CD4-positive, alpha-beta T cell (primary cell): ENCODE measurements at places on chromosomes 1 and 21. TPM values are rescaled to one million over a fixed set of nuclear protein-coding genes. Genes with fewer than 3 reads are reported as not detected.

GRCh38 chr1:51293898-51294515 lies 36.4 kb downstream of the TTC39A start:
- no peak for DNase-seq

- no peak for DNase-seq
Measured at GRCh38 chr1:205497351-205497750, 7.1 kb upstream of the CDK18 start.

DNA sequence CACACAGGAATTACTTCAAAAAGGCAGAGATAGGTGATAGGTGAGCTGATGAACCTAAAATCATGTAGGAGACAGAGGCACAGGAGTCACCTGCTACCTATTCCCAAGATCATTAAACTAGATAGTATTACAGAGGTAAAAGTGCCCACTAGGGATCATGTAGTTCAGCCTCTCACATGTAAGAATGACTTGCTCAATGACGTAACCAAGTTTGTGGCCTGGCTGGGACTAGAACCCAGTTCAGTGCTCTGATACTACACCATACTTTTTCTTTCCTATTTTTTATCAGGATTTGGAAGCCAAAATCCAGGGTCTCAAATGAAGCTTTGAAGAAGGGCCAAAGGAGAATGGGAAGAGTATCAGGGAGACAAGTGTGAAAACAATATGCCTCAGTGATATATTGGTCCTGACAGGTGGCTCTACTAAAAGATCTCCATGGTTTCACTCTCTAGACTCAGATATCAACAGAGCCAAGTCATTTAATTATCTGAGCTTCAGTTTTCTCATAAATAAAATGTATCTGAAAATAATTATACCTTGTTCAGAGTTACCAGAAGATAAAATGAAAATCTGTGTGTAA lies 87.3 kb upstream of the SLFNL1 start:
- DNase-seq, result no peak

DNA sequence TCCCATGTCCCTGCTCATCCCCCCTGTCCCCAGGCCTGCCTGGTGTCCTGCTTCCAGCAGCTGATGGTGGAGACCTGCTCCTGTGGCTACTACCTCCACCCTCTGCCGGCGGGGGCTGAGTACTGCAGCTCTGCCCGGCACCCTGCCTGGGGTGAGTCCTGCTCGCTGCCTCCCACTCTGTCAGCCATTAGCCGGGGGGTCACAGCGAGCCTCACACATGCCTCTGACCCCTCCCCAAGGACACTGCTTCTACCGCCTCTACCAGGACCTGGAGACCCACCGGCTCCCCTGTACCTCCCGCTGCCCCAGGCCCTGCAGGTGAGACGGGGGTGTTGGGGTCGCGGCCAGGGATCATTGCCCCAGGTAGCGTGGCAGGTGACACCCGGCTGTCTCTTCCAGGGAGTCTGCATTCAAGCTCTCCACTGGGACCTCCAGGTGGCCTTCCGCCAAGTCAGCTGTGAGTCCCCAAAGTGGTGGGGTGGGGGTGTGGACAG lies 10.0 kb downstream of the SCNN1D start:
- peak; percentile 70 for DNase-seq

GRCh38 chr21:34135330-34135729 lies 62.0 kb downstream of the MRPS6 start:
- DNase-seq, result no peak

DNA sequence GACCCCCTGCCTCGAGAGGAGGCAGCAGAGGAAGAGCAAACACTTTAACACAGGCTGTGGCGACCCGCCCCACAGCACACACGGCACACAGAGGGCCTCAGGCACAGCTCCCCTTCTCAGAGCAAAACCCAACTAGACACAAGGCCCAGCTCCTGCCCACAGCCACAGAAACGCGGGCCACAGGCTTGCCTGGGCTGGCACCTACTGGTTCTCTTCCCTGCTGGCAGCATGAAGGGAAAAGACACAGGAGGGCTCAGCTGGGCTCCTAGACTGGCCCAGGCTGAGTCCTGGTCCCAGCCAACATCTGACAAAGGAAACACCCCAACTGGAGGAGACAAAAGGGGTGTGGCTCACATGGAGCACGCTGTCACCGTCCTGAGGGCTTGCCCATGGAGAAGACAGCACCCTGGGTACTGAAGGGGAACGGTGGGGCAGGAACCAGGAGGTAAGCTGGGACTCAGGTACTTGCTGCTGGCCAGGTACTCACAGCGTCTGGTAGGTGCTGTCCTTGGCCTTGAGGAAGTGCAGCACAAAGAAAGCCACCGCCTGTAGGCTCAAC lies 3.5 kb downstream of the CD164L2 start:
- no peak for DNase-seq

GRCh38 chr1:3584915-3585314 lies 26.4 kb downstream of the MEGF6 start:
- DNase-seq, result no peak

DNA sequence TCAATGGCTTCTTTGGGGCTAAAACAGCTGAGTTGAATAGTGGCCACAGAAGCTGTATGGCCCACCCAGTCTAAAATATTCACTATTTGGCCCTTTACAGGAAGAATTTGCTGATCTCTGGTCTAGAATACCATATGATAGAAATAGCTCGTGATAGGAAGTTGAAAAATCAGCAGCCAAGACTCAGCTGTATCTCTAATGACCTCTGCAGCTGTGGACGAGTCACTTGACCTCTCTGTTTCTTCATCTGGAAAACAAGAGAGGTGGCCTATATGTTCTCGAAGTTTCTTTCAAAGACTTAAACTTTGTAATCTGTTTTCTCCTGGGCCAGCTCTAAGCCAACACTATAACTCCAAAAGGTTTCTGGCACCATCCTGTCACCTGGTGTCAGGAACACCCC lies 129.2 kb downstream of the ZBTB18 start:
- DNase-seq, result no peak

The GBP7 gene
- total RNA-seq, result not detected

- DNase-seq, result no peak
Measured at GRCh38 chr21:37819372-37819771, 96.9 kb downstream of the KCNJ6 start.

The FTCD gene
- total RNA-seq, result 0.17 TPM

- DNase-seq, result no peak
Measured at GRCh38 chr1:47870480-47870879, 126.7 kb downstream of the TRABD2B start.

The UBXN11 gene
- total RNA-seq, result 39.3 TPM

GRCh38 chr1:61310057-61310456 lies 227.7 kb downstream of the NFIA start:
- DNase-seq, result no peak

The PADI2 gene
- 0.30 TPM for total RNA-seq

The RGS4 gene
- not detected for total RNA-seq

The EDARADD gene
- 1.7 TPM for total RNA-seq

The CFAP126 gene
- not detected for total RNA-seq

The B3GALT5 gene
- not detected for total RNA-seq

GRCh38 chr21:41750532-41751151 lies 16.2 kb downstream of the RIPK4 start:
- no peak for DNase-seq

DNA sequence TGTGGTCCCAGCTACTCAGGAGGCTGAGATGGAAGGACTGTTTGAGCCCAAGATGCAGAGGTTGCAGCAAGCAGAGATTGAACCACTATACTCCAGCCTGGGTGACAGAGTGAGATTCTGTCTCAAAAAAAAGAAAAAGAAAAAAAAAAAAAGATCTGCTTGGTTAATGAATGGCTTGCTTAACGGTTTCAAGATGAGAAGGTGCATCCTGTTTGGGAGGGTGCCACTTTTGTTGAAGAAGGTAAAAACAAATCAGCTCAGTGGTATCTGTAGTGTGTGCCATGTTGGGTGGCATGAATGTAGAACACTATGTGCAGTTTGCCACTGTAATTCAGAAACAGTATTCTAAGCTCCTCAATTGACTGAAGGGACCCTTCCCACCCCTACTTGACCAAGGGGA lies 94.9 kb upstream of the ETV3 start:
- DNase-seq, result no peak

DNA sequence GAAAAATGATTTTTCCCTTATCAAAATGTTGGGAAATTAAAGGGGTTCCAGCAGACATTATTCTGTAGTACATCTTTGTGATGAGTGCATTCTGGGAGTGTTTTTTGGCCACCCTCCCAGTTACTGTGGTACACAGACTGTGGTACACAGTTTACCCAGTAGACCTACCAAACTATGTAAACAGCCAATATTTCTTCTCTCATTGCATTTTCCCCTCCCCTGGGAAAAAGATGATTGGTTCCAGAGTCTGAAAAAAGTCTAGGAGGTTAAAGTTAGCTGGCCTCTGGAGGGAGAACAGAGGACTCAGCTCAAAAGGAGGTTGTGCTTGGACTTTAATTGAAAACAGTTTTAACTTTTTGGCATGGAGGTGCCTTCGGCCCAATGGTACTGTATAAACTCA lies 42.5 kb downstream of the PGM1 start:
- no peak for DNase-seq

The OVAAL gene
- total RNA-seq, result not detected

The FAM89A gene
- total RNA-seq, result 3.3 TPM

- DNase-seq, result no peak
Measured at GRCh38 chr1:178407655-178408054, 89.1 kb downstream of the CLEC20A start.

GRCh38 chr1:41641475-41641814 lies 157.0 kb upstream of the EDN2 start:
- no peak for DNase-seq

The PLA2G2C gene
- not detected for total RNA-seq

DNA sequence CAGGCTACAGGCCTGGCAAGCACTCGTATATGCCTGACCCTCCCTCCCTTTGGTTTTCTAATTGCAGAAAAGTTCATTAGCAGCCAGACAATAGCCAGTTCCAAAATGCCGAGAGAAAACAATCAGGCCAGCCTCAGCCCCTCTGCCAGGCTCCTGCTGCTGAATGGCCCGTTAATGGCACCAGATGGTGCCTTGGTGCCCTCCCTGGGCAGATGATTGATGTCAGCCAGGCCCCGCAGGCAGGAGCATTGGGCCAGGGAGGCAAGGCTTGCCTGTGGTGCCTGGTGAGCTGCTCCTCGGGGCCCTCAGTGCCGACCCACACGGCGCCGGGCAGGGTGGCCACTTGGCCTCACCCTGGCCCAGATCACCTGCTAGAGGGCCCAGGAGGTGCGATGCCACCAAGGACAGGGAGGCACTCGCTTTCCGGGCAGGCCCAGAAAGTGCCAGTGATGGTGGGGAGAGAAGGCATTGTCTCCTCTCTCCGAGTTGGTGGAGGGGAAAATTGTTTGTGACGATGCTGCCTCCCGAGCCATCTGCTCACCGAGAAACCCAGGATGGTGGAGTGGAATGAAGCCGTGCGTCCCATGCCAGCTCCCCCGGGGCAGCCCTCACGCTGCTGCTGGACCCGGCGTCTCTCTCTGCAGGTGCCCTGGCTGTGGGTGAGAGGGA lies 28.1 kb downstream of the QSOX1 start:
- DNase-seq, result no peak

- peak; percentile 4 for DNase-seq
Measured at GRCh38 chr1:155893389-155894142, 17.6 kb downstream of the RIT1 start.

The TMEM9 gene
- total RNA-seq, result 15.7 TPM

The DPYD gene
- 35.9 TPM for total RNA-seq

DNA sequence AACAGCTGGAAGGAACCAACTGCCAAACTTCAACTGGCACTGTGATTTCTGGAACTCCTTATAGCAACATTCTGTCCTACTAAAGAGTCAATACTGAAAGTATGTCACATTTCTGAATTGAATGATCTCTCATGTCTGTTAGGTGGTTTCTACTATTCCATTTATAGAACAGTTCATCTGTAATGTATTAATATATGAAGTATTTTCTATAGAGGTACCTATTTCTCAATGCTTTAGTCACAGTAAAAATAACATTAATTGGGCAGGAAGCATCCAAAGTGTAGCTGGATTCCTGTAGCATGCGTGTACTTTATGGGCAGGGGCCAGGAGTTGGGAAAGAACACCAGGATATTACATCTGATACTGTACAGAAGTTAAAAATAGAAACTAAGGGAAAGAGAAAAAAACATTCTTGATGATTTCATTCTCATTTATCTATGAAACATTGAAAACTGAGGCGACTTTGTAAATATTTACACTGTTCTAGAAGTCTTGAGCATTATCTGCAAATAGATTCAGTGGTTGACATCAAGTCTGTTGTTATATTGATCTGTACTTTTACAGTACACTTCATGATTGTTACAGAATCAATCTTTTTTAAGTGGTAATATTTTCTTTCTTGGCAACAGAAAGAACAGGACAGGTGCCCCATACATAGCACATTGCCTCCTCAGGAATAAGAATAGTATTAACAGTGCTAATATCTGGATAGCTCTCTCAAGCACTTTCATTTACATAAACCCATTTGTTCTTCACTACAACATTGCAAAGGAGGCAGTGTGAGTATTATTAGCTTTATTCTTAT lies 6.2 kb upstream of the ZNF281 start:
- DNase-seq, result no peak

The LENEP gene
- not detected for total RNA-seq

The ITGB2 gene
- total RNA-seq, result 284 TPM

The SLC6A17 gene
- total RNA-seq, result not detected

The GNAT2 gene
- total RNA-seq, result not detected

The INSRR gene
- not detected for total RNA-seq

The ZBTB8B gene
- total RNA-seq, result not detected

- no peak for DNase-seq
Measured at GRCh38 chr1:219582296-219582695, 30.6 kb downstream of the ZC3H11B start.

DNA sequence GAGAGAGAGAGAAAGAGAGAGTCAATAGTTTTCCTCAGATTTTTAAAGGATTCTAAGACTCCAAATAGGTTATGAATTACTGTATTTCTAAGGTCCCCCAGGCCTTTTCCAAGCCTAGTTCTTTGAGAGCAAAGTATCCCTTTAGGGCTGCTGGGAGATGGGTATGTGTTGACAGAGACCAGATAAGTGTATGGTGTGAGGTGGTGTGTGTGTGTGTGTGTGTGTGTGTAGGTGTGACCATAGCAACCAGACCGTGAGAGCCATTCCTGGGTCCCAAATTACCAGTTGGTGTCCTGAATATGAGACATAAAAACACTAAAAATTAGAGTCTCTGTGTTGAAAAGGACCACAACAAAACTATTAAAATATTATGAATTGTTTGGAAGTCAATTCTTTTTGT lies 41.7 kb upstream of the DNAJC6 start:
- DNase-seq, result no peak

DNA sequence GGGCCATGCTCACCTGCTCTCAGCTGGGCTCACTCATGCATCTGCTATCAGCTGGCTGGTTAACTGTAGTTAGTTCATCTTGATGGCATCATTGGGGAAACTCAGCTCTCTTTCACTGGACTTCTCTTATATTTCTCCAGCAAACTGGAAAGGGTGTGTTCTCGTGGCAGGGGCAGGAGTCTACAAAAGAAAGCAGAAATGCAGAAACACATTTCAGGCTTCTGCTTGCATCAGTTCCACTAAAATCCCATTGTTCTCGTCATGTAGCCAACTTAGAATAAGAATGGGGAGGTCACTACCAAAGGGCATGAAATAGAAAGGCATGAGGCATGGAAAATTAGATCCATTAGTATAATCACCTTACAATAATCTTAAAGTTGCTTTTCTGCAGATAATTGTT lies 207.3 kb downstream of the NRIP1 start:
- DNase-seq, result no peak

The CFHR4 gene
- total RNA-seq, result not detected

The DNAI4 gene
- total RNA-seq, result 5.0 TPM
